ENCODE measurements at places on chromosomes 3 and 15.
A peak's percentile ranks its signal among the peaks of the same experiment; 100 is the strongest.

- no peak for DNase-seq
Measured at GRCh38 chr3:141920701-141921100, 44.3 kb downstream of the ATP1B3 start.

DNA sequence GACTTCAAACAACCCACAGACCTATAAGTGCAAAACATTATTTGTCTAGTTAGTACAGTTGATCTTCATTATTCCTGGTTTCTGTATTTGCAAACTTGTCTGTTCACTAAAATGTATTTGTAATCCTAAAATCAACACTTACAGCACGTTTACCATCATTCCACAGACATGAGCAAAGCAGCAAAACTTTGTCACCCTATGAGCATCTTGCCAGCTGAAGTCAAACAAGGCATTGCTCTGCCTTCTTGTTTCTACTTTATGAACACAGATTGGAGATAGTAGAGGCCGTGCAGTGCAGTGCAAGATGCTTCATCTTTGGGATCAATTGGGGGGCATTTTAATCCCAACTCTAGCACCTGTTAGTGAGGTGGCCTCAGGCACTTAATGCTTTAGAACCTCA lies 202.1 kb downstream of the NLGN1 start:
- DNase-seq: no peak

GRCh38 chr3:50961386-50961785 lies 286.7 kb downstream of the DOCK3 start:
- no peak for DNase-seq

- DNase-seq: no peak
Measured at GRCh38 chr3:143090486-143090885, 29.1 kb upstream of the CHST2 start.

DNA sequence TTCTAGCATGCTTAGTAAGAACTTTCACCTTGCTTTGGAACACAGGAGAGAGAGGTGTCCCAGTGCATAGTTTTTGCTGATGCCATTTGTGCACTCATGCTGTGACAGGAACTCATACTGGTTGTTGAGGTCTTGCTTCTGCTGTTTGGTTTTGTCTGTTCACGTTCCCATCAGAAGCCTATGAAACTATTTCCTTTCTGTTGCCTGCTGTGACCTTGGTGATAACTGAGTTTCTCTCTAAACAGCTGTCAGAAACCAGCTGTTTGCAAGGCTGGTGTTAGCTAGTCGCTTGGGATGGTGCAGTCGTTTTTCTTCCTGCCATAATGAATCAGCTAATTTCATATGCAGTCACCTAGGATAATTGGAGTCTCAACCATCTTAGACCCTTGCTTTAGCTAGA lies 724.1 kb downstream of the GRM7 start:
- no peak for DNase-seq

DNA sequence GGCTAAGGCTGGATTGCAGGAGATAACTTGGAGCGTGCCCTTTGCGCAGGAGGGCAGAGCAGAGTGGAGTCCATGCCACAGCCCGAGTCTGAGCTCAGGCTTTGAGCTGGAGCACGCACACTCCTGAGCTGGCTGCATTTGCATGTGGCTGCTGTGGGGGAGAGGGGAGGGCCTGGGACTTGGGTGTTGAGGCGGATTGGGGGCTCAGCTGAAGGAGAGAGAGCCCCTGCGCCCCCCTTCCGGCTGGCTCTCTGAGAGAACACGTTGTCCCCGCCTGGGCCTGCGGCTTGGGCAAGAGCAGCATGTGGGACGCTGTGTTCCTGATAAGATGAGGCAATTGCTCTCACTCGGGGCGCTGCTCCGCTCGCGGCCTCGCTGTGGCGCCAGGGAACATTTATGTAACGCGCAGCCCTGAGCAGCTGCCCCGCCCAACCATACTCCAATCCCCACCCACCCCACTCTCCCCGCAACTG lies 39.1 kb downstream of the KLF13 start:
- peak; percentile 88 for DNase-seq

DNA sequence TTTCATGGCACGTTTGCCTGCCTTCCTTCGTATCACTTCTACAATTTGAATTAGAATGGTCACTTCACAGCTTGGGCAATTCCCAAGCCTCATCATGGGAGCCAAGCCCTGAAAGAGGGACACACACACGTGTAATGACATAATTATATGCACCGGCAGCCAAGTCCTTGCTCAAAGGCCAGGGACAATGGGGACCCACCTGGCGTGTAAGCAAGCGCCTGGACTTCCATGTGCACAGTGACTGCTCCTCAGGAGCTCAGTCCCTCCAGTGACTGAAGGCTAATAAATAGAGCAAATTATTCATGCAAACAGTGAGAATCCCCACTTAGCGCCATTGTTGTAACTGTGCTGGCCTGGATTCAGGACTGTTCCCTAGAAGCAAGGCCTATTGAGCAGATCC lies 115.1 kb downstream of the DNAJB8 start:
- no peak for DNase-seq

- no peak for DNase-seq
Measured at GRCh38 chr3:172749230-172749965, 1.1 kb upstream of the ECT2 start.

DNA sequence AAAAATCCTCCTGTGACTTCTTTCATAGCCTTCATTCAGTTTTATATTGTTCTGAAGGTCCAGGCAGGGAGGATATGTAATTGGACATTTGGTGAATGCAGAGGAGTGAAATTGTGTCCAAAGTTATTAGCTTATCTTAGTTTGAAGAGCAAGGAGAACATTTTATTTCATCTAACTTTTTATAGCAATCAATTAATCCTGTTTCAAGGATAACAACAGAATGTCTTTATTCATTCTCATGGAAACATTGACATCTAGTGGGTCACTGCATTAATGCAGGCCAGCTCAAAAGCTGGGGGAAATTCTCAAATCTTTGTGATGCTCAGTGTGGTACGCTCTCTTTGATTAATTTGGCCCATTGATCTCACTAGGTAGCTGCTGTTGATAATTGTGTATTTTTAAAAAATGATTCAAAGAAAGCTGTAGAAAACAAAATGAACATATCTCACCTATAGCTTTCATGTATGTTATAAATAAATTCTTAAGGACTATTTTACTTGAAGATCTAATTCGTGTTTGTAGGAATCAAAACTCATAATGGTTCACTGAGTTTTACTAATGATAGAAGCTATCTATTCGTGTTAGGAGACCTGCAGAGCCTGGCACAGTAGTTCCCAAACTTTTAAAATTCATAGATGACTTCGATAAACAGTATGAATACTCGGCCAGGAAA lies 150.8 kb upstream of the KCNMB2 start:
- DNase-seq: no peak

- no peak for DNase-seq
Measured at GRCh38 chr15:40806672-40807027, 239 bp upstream of the ZFYVE19 start.

DNA sequence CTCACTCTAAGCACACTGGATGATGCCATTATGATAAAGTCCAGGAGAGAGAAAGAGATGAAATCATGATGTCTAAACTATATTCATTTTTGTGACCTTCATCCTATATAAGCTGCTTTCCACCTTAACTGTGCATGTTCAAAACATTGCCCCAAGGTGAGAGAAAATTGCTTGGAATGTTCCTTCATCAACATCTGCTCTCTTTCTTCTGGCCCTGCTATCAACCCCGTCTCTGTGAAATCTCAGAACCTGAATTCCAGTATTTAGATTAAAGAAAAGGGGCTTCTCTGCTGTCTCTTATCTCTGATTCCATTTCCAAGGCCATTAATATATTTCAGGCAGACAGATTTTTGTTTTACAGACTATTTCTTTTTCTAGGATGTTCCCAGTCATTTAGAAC lies 47.3 kb upstream of the PHLDB2 start:
- DNase-seq: no peak

GRCh38 chr3:70740872-70741271 lies 428.4 kb upstream of the MDFIC2 start:
- DNase-seq: no peak

DNA sequence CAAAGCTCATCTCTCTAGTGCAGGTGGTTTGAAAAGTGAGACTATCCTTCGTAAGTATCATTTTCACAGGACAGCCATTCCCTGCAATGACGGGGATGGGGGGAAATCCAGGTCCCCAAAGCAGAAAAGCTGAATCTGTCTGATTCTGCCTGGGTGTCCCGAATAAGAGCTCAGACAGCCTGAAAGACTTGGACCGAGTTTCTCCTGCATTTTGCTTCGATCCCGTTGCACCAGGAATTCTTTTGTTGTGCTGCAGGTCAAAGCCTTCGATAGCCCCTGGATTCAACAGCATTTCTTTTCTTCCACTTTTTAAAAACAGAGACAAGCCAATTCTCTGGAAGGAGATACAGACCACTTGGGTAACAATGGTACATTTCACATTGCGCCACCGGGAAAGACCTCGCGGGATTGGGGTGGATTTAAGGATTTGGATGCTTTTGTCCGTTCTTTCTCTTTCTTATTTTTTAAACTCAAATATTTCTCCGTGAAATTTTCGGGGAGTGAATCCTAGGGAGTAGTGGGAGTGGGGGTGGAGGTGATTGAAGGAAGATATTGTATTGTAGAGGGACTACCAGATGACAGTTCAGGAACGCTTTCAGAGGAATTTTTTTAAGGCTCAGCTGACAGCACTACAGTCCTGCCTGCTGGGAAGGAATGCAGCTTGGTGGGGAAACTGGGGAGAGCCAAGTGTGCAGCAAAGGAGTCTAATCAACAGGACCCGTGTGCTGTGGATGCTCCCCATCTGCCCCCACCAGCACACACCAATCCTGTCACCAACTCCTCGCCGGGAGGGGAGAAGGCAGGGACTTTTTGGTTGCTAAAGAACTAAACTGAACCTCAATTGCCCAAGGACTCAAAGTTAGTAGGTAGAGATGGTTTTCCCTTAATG lies 2.6 kb downstream of the SLITRK3 start:
- no peak for DNase-seq

DNA sequence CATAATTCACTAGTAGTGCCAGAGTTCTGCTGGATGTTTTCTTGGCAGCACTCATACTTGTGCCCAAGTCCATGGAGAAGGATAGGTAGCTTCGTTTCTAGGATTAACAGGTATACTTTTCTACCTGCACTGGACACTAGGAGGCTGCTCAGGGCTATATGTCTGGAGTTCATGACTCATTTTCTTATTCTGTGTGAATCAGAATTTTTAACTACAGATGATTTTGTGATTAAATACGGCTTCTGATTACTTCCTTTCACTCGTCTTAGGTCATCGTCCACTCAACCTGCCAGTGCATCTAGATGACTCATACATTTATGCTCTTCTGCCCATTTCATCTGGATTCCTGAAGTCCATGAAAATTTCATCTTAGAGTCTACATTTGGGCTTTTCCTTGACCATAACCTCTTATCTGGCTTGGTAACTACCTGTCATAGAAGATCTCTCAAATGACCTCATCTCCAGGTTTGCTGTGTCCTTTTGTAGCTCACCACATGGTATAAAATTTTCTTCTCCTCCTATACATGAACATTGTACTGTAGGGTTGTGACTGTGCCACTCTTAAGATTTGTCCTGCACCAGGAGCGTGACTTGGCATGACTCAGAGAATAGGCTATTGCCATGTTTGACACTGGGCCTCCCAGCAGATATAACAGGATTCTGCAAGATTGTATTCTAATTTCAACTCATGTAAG lies 66.7 kb upstream of the GCSAM start:
- no peak for DNase-seq

- no peak for DNase-seq
Measured at GRCh38 chr15:48498828-48499227, 146.7 kb downstream of the FBN1 start.

DNA sequence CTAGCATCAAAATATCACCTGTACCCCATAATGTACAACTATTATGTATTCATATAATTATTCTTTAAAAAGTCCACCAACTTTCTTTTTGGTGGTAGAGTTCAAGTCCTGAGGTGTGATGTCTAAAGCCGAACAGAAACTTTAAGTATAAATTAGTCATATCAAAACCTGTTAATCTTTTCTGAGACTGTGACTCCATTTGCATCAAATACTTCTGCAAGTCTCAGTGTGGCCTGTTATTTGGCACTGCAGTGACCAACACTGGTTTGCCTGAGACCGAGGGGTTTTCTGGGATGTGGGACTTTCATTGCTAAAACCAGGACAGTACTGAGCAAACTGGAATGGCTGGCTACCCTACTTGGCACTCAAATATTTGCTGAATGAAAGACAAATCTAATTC lies 7.3 kb downstream of the NGLY1 start:
- DNase-seq: no peak

DNA sequence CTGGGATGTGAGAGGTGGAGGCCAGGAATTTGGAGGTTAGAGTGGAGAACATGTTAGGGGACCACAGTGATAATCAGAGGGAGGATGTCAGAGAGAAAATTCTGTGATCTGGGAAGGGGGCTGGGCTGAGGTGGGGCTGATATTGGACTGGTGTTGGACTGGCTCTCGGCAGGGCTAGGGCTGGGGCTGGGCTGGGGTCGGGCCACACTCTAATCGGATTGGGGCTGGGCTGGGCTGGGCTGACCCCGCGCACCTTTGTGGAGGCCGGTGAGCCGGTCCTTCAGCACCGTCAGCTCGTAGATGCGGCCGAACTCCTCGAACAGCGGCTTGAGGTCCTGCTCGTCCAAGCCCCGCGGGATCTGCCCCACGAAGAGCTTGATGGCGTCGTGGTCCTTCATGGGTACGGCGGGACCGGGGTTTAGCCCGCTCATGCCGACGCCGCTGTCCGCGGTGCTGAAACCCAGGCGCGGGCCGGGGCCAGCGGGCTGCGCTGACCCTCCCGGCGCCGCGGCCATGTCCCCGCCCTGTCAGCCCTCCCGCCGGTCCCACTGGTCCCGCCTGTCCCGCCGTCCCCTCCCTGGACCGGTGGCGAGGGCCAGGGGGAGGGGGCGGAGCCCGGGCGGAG lies 485 bp downstream of the CELF6 start:
- peak; percentile 12 for DNase-seq

DNA sequence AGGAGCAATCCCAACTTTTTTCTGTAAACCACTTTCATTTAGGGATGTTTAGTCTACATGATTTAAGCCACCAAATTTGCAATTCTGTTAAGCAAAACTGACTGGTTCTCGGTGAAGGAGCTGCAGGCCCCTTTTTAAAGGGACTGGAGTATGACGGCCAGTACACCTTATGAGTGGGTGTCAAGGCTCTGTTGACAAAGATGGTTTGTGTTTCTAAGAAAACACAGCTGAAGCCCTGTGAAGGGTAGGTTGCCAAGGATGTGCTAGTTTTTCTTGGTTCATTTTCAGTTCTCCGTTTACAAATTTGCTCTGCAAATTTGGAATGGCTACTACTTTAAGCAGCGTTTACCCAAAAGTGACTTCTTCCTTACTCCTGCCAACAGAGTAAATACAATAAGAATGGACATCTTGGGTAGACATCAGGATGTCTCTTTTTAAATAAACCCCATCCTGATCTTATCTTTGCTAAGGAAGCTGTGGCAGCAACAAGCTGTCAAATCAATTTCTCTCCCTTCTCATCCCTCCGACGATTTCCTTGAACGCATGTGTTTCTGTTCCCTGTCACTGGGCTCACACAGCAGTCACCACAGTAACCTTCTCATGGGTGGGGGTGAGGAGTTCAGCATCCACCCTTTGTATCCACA lies 58.2 kb upstream of the CMTM8 start:
- DNase-seq: no peak
